ENCODE measurements at places on chromosomes 13 and 19. TPM values are rescaled to one million over a fixed set of nuclear protein-coding genes. Genes with fewer than 3 reads are reported as not detected.
A peak's percentile ranks its signal among the peaks of the same experiment; 100 is the strongest.

DNA sequence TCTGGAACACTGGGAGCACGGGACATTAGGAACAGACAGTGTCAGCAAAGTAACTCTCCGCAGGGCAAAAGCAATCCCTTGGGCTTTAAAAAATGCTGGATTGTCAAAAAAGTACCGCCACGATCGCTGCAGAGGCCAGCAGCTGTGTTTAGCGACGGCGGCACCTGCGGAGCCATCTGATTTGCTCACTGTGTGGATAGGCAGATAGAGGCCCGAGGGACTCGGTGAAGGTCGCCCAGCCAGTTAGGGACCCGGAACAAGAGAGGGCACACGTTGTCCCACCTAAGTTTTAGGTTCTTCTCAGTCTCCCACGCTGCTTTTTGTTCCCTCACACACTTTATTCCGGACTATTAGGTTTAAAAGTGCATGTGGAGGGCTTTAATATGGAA, 238.3 kb downstream of the TEX29 start:
- DNase-seq: no peak

GRCh38 chr19:2336528-2337328, 8.2 kb downstream of the SPPL2B start:
- no peak for DNase-seq

ZNF540 gene
- not detected for total RNA-seq

DNA sequence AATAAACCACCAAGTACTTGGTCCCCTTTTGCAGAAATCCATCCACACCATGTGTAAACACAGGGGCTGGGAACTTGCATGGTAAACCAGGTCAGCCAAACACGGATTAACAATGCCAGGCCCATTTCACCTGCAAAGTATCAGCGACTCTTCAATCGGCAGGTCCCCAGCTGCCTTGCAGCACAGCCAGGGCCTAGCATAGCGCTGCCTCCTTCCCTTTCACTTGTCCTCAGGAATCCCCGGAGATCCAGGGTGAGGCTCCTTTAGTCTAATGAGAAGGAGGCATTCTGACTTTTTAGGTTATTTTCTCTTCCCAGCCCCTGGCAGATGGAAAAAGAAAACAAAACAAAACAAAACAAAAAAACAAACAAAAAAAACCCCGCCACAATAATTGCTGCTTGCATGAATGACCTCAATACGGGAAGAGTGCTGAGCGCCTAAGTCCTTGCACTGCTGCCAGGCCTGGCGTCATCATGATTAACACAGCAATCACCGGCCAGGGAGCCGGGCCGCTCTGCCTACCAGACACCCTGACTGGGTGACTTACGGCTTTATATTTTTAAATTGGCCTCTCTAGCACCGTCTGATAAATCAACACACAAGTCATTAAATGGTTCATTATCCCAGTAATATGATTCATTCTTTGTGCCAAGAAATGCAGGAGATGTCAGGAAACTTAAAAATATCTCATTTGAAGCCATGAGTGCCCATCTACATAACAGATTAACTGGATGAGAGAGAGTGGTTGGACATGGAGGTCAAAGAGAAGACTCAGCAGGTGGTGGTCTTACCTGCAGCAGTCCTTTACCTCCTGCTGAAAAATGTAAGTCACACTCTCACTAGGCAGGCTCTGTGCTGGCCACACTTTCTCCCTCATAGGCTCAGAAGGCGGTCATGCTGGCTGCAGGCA, 692.7 kb downstream of the UQCRFS1 start:
- no peak for DNase-seq

CLC gene
- not detected for total RNA-seq

- no peak for DNase-seq
Measured at GRCh38 chr19:19549804-19550464, 11.9 kb downstream of the CILP2 start.

GRCh38 chr13:114124921-114125320, 7.5 kb downstream of the RASA3 start:
- DNase-seq: peak; percentile 78

- DNase-seq: peak; percentile 85
Measured at GRCh38 chr19:8005534-8006256, at the start of gene ELAVL1. ELAVL1 (minus strand) TSS chr19:8005641; CDS start chr19:7991815, 13,826 bp downstream.

DNA sequence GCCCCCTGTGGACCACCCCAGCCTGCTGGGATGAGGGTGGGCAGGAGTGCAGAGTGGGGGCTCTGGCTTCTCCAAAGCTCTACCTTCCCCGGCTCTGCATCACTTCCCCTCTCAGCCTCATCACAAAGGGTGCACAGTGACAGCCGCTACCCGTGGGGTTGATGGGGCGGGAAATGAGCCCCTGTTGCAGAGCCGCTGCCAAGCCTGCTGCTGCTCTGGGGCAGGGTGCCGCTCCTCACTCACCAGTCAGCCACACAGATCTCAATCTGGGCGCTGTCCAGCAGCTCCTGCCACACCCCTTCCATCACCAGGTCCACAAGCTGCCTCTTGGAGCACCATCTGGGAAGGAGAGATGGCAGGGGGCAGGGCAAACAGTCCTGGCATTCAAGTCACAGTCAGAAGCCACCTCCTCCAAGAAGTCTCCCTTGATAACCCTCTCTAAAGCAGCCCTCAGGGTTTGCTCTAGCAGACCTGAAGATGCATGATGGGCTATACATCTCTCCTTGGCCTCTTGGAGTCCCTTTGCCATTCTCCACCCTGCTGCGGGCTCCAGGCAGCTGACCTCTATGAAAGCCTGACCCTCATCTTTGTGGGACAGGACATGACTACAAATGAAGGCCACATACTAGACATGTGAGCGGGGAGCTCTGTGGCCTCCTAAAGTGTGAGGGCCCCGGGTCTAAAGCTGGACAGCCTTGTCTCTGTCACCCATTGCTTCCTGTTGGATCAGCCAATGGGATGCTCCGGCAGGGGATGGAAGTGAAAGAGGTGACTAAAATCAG, 15.7 kb downstream of the MRPS12 start:
- no peak for DNase-seq

GRCh38 chr13:71306821-71307220, 560.2 kb downstream of the DACH1 start:
- DNase-seq: no peak

DNA sequence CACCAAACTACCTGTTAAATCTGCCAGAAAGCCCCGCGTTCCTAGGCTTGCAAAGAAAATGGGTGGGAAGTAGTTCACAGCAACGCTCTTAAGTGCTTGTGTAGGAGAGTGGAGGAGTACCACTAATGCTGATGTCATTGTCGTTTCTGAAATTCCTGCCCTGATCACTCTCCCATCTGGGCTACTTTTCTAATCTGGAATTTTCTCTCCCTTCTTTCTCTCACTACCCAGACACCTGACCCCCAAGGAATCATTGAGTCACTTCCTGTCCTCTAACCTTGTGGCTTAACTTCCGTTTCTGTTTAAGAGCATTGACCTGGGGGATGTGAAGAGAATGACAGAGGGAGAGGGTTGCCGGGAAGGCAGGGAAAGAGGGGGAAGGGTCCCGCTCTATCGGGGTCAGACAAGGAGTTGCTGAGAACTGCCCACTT, 98.7 kb downstream of the STARD13 start:
- DNase-seq: peak; percentile 92

DNA sequence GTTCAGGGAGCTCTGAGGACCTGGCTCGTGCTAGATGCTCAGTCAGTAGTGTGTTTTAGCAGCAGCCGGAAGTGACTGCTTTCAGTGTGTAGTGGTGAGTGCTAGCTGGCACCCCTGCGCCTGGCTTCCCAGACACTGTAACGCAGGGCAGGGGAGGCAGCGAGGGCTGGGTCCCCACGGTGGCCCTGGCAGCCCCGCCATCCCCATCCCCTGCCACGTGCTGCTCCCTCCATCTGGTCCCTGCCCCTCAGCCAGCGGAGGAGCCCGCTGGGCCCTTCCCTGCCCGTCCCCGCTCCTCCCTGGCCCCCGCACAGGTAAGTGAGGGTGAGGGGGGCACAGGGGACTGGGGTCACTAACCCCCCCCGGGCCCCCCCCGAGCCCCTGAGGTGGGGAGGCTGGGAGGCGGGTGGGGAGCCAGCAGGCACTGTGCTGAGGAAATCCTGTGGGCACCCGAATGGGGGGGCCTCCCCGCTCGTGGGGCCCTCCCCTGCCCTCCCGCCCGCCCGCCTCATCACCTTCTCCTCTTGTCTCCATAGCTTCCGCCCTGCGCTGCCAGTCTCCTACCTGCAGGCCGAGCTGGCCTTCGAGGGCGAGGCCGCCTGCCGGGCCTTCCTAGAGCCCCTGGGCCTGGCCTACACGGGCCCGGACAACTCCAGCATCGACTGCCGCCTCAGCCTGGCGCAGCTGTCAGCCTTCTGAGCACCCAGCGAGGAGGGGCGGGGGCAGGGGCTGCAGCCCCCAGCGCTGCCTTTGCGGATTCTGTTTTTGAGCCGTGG, 3.2 kb downstream of the LENG9 start:
- no peak for DNase-seq

ZNF441 gene
- 3.9 TPM for total RNA-seq

GRCh38 chr19:16061943-16062342, 14.4 kb upstream of the TPM4 start:
- no peak for DNase-seq

DNA sequence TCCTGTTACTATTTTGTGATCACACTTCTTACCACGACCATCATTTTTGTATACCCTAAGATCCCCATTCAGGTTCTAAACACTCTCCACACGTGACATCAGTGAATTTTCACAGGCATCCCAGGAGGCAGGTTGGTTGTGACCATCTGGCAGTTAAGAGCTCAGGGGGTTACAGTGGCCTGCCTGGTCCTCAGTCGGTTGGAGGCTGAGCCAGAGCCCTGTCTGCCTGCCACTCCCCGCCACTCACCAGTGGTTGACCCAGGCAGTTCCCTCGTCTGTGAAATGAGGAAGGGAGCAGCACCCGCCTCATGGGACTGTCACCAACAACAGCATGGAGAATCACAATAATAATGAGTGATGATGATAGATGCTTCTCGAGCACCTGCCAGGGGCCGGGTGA, 36.4 kb upstream of the EHD2 start:
- DNase-seq: no peak

DNA sequence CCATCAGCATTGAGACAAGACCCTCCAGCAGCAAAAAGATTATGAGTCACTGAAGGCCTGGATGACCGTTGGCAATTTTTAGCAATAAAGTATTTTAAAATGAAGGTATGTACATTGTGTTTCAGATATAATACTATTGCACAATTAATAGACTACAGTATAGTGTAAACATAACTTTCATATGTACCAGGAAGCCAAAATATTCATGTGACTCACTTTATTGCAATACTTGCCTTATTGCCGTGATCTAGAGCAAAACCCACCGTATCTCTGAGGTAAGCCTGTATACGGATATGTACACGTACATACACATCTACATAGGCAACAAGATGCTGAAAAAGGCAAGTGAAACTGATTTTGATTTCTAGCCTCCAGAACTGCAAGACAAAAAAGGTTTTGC, 103.3 kb downstream of the EDNRB start:
- DNase-seq: no peak

DNA sequence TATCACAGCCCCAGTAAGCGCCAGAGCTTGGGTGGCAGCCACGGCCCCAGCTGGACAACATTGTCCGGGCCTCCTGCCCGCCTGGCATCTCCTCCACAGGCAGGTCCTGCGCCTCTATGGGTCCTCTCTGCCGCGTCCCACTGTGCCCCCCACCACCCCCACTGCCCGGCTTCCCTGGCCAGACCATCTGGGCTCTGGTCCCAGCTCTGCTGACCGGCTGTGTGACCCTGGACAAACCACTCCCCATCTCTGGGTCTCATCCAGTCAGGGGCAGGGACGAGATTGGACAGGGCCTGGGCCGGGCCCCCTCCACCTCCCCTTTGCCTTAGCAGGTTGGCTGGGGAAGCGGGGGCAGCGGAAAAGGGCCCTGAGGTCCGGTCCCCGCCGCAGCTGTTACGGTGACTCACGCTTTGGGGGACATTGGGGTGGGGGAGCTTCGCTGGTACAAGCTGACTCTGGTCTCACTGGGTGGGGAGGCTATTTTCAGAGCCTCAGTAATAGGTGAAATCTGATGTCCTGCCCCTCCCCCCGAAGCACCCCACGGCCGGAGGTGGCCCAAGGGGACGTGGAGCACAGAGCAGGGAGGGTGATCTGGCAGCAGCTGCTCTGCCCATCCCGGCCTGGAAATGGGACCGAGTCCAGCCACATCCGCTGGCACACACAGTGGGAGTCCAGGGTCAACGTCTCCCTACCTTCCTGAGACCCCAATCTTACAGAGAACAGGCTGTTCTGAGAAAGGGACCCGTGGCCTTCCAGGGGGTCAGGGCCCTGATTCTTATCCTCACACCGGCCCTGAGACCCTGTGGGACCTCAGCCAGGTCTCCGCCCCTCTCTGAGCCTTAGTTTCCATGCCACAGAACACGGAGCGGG, 9.1 kb downstream of the NFIC start:
- no peak for DNase-seq

DNA sequence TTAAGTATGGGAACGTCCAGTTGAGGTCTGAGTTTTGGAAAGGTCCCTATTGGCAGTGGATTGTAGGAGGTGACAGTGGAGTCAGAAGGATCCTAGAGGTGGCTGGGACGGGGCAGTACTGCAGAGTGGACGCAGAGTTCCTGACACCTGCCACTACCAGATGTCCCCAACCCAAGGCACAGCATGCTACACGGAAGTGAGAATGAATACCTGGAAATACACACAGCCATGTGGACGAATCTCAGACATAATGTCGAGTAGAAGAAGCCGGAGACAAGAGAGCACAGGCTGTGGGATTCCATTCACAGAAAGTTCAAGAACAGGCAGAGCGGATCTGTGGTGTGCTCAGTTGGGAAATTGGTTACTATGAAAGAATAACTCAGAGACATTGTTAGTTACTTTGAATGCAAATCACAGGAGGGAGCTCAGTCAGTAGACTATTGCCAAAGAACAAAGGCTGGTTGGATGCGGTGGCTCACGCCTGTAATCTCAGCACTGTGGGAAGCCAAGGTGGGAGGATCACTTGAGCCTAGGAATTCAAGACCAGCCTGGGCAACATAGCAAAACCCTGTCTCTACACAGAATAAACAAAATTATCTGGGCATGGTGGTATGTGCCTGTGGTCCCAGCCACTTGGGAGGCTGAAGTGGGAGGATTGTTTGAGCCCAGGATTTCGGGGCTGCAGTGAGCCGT, 37.4 kb downstream of the RYR1 start:
- no peak for DNase-seq

DNA sequence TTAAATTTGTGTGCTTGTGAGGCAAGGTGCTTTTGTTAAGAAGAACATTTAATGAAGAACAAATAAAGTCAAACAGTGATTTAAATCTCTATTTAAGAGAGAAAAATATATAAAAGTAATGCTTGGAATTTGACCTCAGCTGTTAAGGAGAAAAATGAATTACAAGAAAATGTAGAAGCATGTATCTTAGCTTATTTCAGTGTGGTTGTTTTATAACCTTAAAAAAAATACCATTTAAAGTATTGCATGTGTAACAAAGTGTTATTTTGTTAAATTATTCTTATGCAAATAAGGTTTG, 537.0 kb upstream of the SPRY2 start:
- no peak for DNase-seq

DNA sequence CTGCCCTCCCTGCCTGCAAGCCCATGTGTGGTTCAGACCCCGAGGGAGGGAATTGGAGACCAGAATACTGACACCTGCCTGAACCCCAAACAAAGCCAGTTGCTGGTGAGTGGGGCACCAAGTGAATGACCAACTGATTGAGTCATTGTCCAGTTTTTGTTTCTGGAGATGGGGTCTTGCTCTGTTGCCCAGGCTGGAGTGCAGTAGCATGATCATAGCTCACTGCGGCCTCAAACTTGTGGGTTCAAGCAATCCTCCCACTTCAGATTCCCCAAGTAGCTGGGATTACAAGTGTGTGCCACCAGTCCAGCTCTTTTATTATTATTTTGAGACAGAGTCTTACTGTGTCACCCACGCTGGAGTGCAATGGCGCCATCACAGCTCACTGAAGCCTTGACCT, 4.0 kb downstream of the CCL25 start:
- DNase-seq: no peak

All from M059J (cell line).